Lower leg skin (tissue), 4 donors: ENCODE measurements at places on chromosomes 16 and 17. TPM values are rescaled to one million over a fixed set of nuclear protein-coding genes. Genes with fewer than 3 reads are reported as not detected.

DNA sequence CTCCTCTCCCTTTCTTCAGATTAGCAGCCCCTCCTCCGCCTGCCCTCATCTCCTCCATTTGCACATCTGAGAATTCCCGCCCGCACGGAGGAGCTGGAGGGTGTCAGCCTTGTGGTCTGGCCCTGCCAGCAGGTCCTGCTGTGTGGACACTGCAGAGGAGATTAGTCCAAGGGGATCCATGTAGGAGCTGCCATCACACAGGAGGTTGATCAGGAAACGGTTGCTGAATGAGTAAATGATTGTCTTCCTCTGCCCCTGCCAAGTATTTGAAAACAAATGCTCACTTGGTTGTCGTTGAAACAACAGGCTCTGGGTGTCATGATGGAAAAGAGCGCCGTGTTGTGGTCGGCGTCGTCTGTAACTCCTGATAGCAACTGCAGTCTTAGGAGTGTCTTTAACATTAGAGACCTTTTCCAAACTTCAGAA, 63.8 kb upstream of the CHMP6 start:
- DNase-seq: no peak

GRCh38 chr16:89595330-89596060, 17.9 kb upstream of the DPEP1 start:
- no peak for DNase-seq

DNA sequence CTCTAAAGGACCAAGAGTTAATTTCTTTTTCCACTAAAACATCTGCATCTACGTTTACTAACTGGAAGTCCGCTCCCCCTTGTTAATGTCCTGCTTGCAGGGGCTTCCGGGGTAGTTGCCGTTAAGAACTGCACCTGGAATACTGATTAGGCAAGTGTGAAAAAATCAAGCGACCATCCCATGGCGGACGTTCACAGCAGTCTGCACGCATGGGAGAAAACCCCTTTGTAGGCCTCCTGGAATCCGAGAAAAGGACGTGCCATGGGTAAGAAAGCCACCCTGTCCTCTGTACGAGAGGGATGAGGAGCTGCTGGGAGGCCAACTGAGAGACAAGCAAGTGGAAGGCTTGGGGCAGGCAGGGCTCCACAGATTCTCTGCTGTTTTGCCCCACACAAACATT, 14.9 kb downstream of the SNN start:
- DNase-seq: no peak

The HOXB4 gene
- total RNA-seq: 0.42 TPM

The PRR15L gene
- 45.1 TPM for total RNA-seq

The SNX20 gene
- 1.3 TPM for total RNA-seq

The SRL gene
- total RNA-seq: 0.04 TPM

The RNU2-1 gene
- not detected for total RNA-seq
